ENCODE measurements at places on chromosomes 6 and 20.
A peak's percentile ranks its signal among the peaks of the same experiment; 100 is the strongest.

- DNase-seq: no peak
These were observed 3.9 kb downstream of the GTF2H5 start for GRCh38 chr6:158172001-158172400.

- no peak for DNase-seq
These were observed 304.3 kb upstream of the SUPT3H start for GRCh38 chr6:45681860-45682511.

GRCh38 chr6:36116943-36117342 is 13.4 kb upstream of the MAPK13 start:
- no peak for DNase-seq

DNA sequence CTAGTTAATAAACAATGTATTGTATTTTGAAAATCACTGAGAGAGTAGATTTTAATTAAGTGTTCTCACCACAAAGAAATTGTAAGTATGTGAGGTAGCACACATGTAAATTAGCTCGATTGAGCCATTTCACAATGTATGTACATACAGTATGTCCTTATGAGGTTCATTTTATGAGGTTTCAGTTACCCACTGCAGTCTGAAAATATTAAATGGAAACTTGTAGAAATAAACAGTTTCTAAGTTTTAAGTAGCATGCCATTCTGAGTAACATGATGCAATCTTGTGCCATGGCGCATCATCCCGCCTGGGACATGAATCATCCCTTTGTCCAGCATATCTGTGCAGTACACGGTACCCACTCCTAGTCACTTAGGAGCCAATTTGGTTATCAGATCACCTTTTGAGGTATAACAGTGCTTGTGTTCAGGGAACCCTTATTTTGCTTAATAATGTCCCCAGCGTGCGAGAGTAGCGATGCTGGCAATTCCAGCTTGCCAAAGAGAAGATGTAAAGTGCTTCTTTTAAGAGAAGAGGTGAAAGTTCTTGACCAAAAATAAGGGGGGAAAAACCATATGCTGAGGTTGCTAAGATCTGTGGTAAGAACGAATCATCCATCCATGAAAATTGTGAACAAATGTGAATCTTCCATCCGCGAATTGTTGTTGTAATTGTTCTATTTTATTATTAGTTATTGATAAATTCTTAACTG is 64.7 kb downstream of the KCNS1 start:
- no peak for DNase-seq

DNA sequence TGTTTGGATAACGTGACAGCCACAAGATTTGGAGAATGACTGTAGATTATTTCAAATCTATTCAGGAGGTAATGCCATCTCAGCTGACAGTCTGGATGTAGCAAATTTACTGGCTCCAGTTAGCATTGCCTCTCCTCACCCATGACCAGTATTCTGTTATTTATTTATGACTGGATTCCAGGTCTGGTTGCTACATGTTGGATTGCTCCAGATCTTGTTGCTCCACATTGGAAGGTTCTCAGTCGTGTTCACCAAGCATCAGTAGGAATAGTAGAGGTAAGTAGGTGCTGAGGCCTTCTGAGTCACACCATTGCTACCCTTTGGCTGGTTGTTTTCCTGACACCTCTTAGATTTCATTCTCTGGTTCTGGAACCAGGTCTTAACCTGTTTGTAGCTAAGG is 69.5 kb upstream of the ELOVL5 start:
- no peak for DNase-seq

- no peak for DNase-seq
These were observed 6.0 kb upstream of the DNAAF9 start for GRCh38 chr20:3413393-3413889.

GRCh38 chr6:149716181-149716963 is 1.5 kb downstream of the LATS1 start:
- DNase-seq: no peak

GRCh38 chr6:116010790-116011401 is 49.8 kb downstream of the FRK start:
- peak; percentile 13 for DNase-seq

GRCh38 chr6:63066055-63066704 is 145.1 kb upstream of the FKBP1C start:
- no peak for DNase-seq

Measured in GDM1 (cell line).